Myometrial cell (primary cell): ENCODE measurements at places on chromosomes 6 and 20. TPM values are rescaled to one million over a fixed set of nuclear protein-coding genes. Genes with fewer than 3 reads are reported as not detected.

The PTCRA gene
- not detected in 2 replicates for total RNA-seq

The HMGCLL1 gene
- total RNA-seq, result not detected in 2 replicates

The PRRT1 gene
- not detected in 2 replicates for total RNA-seq

The PKIB gene
- total RNA-seq, result under 0.01 and 0.71 TPM in 2 replicates

The ADGRF5 gene
- not detected in 2 replicates for total RNA-seq

The BACH2 gene
- not detected in 2 replicates for total RNA-seq

The RBPJL gene
- not detected in 2 replicates for total RNA-seq

The GGTLC1 gene
- total RNA-seq, result not detected in 2 replicates

The LGSN gene
- total RNA-seq, result not detected in 2 replicates

The SIRPG gene
- not detected in 2 replicates for total RNA-seq

The C6orf120 gene
- total RNA-seq, result 53.9 and 55.6 TPM in 2 replicates

The HUS1B gene
- total RNA-seq, result not detected in 2 replicates

The STMND1 gene
- total RNA-seq, result not detected in 2 replicates
